ENCODE measurements at places on chromosomes 6 and 20. TPM values are rescaled to one million over a fixed set of nuclear protein-coding genes. Genes with fewer than 3 reads are reported as not detected.

Gene BPIFA1
- not detected for total RNA-seq

Gene PRDM13
- total RNA-seq: not detected

Gene B3GALT4
- not detected for total RNA-seq

GRCh38 chr6:37714836-37715420 lies 17.2 kb upstream of the MDGA1 start:
- DNase-seq: no peak

DNA sequence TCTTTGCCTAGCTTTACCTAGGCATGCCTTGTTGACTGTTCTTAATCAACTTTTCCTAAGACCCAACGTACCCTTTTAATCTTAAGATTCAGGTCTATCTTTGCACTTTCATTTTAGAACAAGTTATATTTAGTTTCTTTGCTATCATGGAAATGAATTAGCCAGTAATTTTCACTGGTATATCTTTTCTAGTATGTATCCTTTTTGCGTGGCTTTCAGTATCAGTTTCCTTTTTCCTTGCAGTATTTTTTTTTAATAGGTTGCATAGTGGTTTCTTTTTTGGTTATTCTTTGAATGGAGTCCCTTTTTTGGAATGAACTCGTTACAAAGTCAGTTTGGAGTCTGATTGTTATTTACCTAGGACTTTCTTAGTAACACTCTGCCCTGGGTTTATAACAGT lies 7.3 kb downstream of the ANKEF1 start:
- no peak for DNase-seq

GRCh38 chr6:2102316-2102883 lies 143.0 kb downstream of the GMDS start:
- DNase-seq: peak; percentile 13

DNA sequence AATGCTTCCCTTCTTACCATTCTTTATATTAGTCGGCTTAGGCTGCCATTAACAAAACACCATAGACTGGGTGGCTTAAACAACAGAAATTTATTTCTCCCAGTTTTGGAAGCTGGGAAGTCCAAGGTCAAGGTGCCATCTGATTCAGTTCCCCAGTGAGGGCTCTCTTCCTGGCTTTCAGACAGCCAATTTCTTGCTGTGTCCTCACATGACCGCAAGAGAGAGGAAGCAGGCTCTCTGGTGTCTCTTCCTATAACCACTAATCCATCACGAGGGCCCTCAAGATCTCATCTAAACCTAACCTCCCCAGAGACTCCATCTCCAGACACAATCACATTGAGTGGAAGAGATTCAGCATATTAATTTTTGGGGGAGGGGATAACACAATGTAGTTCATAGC lies 193.0 kb upstream of the SGK1 start:
- no peak for DNase-seq

GRCh38 chr20:37095108-37095598 lies 644 bp downstream of the RBL1 start:
- DNase-seq: no peak
